Activated T-helper 1 cell treated with anti-CD3 and anti-CD28 coated beads, Interleukin-2, amount 50 U/mL, for 16 hours (primary cell): ENCODE measurements at places on chromosomes 1 and 21.
A peak's percentile ranks its signal among the peaks of the same experiment; 100 is the strongest.

- no peak for DNase-seq
Measured at GRCh38 chr1:61370177-61370912, 288.0 kb downstream of the NFIA start.

DNA sequence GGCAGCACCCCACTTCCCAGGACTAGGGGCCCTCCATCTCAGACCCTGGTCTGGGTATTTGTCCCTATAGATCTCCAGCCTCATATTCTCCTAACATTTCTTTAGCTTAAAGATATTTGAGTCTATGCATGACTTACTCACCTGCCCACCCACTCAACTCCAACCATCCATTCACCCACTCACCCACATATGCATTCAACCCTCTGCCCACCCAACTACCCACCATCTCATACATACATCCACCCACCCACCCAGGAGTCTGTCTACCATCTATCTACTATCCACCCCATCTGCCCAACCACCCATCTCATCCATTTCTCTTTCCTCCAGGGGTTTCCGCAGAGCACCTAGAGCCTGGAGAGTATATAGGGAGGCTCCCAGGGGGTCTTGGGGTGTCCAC, 42.7 kb downstream of the FAAH start:
- DNase-seq: no peak

- peak; percentile 45 for DNase-seq
Measured at GRCh38 chr1:45687754-45688740, at the start of gene TMEM69. TMEM69 (plus strand) TSS chr1:45688181; CDS start chr1:45691069, 2,888 bp downstream.

GRCh38 chr21:36693489-36694030, 5.4 kb upstream of the SIM2 start:
- no peak for DNase-seq

GRCh38 chr21:33762803-33763581, 120.7 kb downstream of the ITSN1 start:
- DNase-seq: no peak

- no peak for DNase-seq
Measured at GRCh38 chr1:167081594-167082156, 8.5 kb downstream of the GPA33 start.

DNA sequence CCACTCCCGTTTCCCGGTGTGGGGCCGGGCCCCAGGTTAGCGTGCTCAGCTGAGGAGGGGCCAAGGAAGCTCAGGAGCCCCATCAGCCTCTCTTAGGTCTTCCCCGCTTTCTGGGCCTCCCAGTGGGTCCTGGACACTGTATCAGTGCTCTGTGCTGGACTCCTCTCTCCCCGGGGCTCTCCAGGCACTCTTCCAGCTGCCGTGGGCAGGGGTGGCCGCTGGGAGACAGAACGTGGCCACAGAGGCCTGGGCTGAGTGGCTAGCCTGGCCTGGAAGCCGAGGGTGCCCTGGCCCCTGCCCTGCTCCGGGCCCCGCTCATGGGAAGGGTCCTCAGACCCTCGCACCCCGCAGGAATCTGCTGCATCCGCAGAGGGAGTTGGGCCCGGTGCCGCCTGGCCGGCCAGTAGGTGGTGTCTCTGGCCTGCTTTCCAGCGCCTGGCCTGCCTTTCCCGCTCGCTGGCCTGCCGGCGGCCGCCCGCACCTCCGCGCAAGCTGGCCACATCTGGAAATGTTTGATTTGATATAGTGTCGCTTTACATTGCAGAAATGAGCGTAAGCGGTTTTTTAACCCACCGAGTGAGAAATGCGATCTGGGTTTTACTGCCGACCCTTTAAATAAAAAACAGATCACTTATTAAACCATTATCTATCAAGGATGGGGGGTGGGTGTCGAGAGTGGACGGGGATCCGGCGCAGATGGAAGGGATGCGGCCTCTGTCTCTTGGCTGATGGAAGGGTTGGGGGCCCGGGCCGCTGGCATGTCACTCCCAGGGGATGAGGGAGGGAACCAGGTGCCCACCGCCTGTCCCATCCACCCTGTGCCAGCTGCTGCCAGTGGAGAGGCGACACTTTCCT, 74.4 kb upstream of the TTC34 start:
- no peak for DNase-seq

GRCh38 chr1:229716069-229716468, 90.0 kb downstream of the URB2 start:
- no peak for DNase-seq

- no peak for DNase-seq
Measured at GRCh38 chr1:81662913-81663526, 137.7 kb upstream of the ADGRL2 start.

DNA sequence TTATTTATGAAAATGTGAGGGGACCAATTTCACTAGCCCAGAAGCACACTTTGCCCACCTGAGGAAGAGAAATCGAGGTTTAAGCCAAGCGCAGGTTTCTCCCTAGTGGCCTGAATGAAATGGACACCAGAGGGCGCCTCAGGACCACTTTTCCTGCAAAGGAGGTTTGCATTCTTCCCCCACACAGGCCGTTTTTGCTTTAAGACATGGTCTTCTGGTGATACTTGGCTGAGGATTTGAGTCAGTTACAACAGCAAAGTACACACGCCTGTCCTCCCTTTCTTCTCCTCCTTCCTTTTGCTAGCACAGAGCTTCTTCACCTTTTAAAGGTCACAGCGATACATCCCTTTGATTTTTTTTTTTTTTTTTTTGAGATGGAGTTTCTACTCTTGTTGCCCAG, 5.4 kb downstream of the PLA2G2E start:
- peak; percentile 65 for DNase-seq

GRCh38 chr21:25994758-25995163, 175.8 kb downstream of the APP start:
- DNase-seq: no peak

GRCh38 chr1:205286335-205286950, 35.1 kb downstream of the NUAK2 start:
- peak; percentile 45 for DNase-seq

- no peak for DNase-seq
Measured at GRCh38 chr1:54125386-54126070, 27.3 kb downstream of the CDCP2 start.

- DNase-seq: no peak
Measured at GRCh38 chr1:118716775-118717174, 271.4 kb downstream of the TBX15 start.

- no peak for DNase-seq
Measured at GRCh38 chr21:38036016-38036415, 119.8 kb upstream of the KCNJ6 start.

DNA sequence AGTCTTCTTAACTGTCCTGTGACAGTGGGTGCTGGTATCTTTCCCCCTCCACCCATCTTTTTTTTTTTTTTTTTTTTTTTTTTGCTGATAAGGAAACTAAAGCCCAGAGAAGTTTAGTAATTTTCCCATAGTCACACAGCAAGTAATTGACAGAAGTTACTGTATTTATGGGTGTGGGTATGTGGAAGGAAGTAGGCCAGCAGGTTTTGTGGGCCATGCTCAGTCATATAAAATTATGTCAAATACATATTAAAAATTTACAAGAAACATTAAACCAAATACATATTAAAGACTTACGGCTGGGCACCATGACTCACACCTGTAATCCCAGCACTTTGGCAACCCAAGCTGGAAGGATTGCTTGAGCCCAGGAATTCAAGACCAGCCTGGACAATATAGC, 51.5 kb downstream of the KAZN start:
- DNase-seq: no peak

GRCh38 chr1:54679706-54680105, 36.0 kb upstream of the TTC4 start:
- no peak for DNase-seq

DNA sequence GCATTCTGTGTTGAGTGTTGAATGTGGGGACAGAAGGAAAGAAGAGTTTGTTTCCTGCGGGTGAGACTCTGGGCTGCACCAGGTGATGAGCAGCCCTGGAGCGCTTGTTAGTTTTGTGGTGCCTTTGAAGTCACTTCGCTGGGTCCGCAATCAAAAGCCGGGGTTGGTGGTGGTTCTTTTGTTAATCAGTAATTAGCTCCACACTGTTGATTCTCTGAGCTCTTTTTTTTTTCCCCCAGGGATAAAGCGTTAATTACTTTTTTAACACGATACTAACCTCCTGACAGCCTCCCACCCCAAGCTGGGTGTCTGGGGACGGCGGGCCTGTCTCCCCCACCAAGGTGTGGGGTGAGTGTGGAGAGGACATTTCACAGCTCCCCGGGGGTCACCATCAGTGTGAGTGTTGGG, 56.6 kb downstream of the AGPAT3 start:
- DNase-seq: no peak

DNA sequence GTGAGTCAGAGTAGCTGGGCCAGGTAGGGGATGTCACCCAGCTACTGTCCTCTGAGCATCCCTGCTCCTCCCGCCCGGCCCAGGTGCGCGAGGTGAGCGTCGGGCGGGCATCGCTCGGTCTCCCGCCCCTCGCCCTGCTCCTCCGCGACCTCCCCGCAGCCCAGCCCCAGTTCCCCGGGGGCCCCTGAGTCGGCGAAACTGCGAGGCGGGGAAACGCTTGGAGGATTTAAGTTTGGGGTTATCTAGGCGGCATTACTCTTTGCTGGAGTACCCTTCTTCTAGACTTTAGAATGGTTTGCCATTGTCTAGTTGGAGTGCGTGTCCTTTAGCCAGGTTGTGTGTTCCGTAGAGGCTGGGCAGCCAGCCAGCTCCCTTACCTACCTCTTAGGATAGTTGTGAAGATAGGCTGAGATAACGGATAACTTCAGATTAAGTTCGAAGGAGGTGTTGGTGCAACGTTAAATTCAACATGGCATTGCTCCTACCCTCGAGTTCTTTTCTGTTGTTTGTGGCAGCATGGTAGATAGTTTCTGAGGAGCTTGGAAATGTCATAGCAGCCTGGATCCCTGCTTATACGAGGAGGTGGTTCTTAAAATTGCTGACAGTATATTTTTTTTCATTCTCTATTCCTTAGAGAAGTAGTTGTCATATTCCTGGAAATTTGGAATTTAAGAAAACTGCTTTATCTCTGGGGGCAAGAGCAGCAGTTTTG, 697 bp downstream of the AGO3 start:
- no peak for DNase-seq

DNA sequence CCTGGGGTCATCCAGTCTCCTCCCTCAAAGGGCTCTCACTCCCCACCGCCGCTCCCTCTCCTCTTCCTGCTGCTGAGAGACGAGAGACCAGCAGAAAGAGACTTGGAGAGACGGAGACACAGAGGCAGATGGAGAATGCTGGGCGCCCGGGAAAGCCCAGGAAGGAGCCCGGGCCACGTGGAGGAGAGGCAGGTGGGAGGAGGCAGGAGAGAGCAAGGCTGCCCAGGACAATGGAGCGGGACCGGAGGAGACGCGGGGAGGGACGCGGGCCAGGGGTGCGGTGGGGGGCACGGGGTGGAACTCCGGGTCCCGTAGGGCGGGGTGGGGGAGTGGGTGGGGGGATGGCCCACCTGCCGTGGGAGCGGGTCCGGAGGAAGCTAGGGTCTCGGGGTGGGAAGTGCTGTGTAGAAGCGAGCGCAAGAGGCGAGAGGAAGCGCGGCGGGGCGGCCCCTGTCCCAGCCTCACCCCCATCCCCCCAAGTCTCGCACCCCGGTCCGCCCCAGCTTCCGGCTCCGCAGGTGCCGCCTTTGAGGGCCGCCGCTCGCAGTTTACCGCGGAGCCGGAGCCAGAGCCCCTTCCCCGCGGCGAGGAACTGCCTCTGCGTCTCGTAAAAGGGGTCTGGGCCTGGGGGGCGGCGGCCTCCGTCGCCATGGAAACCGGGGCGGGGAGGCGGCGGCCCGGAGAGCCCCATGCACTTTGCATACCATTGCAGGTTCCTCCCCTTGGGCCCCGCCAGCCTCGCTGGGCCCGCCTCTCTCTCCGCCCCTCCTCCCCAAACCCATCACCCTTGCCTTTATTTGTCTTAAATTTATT, 11.7 kb upstream of the EPHA2 start:
- DNase-seq: peak; percentile 30

DNA sequence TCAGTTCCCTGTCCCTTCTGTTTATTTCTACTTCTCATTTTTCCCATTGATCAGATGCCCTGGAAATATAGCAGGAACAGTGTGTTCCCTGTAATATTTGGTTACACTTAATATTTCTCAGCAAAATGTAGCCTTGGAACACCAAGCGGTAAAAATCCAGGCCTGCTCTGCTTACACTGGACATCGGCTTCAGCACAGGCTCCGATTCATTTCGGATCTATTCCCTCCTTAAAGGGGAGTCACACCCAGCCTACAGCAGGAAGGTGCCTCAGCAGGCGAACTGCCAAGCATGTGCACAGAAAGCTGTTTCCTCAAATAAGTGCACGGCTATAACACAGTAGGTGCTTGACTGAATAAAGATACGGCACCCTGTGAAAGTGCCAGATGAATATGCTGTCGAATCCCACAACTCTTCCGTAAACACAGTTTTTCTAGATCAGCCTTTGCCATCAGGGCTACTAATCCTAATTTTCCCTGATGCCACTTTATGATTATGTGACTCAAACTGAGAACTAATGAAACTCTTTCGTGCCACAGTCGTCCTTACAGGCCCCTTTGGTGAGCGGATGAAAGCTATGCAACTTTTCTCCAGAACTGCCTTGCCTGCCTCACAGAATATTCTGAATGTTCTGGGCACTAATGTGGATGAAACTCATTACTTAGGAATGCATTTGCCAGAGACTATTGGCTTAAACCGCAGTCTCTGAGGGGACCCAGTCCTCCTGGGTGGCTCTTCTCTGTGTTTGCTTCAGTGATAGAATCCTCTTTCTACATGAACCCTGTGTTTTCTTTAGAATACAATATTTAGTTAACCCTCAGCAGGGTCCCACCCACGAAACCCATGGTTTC, 275.5 kb upstream of the RUNX1 start:
- no peak for DNase-seq

- DNase-seq: no peak
Measured at GRCh38 chr1:172401892-172402291, 18.6 kb upstream of the C1orf105 start.

DNA sequence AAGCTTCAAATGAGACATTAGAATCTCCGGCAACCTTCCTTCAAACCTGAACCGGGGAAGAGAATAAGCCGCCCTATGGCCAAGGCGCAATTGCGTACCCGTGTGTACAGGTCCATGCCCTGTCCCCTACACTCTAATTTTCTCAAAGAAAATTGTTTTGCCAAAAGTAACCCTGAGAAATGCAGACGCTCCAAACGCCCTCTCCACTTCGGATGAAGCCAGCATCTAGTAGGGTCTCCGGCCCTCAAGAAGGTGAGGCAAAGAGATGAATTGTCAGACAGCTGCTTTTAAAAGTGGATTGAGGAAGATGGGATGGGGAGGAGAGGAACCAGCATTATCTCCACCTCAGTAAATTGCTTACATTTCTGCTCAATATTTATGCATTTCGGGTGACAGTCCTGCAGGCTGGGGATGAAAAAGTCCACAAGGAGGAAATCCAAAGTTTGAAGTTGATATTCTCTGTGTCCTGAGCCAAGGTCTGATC, 630 bp upstream of the LHX9 start:
- DNase-seq: no peak

DNA sequence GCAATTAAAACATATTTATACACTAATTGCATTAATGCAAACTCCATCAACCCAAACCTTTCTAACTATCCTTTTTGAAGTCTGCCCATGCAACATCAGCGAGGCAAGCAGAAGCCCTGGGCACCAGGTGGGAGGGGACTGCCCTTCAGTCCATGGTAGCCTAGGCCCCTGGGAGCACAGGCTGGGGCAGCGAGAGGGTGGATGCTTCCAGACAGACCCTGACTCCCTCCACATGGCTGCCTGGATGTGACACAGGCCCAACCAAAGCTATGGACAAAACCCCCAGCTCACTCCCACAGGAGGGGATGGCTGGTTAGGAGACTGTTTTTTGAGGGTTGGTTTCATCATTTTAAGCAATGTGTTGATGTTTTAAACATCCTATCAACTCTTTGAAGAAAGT, 17.8 kb upstream of the LRRC47 start:
- no peak for DNase-seq
